Amniotic epithelial cell (primary cell): ENCODE measurements at places on chromosomes 1 and 21.

GRCh38 chr1:116686723-116687352 is 19.3 kb upstream of the IGSF3 start:
- DNase-seq, result no peak

DNA sequence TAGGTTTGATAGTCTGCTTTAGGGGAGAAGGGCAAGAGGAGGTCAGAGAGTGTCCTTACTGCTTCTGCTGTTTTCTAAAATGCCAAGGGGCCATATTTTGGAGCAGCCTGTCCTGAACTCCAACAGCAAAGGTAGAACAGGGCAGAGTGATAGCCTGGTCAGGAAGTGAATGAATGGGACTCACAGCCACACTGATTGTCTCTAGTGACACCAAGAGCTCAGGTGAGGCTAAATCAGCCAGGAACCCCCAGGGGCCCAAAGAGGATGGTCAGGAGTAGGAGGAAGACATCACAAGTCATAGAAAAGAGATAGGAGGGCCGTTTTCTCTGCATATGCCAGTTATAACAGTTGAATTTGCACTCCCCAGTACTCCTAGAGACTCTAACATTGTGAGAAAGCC is 97.4 kb upstream of the DUSP10 start:
- DNase-seq, result no peak

DNA sequence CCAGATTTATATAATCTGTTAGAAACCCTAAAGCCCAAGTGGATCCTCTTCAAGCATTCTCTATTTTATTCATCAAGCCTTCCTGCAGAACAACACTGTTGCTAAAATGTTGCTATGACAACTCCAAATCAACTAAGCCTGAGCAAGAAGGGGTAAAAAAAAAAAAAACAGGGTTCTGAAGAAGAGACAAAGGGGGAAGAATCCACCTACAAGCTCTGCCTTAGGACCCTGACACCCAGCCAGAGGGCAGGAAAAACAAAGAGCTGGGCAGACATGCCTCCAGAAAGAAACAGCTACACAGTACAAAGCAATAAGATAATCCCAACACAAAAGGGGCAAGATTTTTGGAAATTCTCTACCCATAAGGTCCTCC is 1.3 kb downstream of the USF1 start:
- no peak for DNase-seq

DNA sequence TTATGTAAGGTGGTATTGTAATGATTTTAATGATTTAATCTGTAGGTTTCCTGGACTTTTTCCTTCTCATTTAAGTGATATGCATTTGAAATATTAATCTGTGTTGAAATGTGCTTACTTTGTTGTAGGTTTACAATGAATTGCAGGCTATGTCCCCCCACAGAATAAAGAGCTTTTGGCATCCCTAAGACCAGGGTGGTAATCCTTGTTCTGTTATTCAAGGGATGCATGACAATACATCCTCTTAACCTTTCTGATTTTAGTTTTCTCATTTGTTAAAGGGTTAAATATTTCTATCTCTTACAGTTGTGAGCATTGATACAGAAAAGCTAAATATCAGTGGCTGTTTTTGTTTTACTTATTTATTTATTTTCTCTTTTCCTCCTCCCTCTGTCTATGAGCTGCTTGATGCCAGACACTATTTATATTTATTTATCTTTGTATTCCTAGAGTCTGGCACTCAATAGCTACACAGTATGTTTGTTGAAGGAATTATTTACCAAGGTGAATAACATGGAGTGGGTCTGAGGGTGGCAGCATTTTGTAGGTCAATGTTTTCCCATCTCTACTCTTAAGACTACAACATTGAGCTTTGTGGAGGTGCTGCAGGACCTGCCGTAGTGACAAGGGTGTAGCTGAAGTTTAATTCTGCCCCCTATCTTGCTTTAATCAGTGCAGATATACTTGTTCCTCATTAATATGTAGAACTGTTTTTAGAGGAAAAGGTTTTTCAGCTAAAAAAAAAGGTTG is 19.9 kb upstream of the ADGRL2 start:
- no peak for DNase-seq

GRCh38 chr1:19752083-19752696 is 47.5 kb downstream of the TMCO4 start:
- peak; percentile 43 for DNase-seq

GRCh38 chr1:39061951-39062350 is 35.8 kb downstream of the NDUFS5 start:
- peak; percentile 54 for DNase-seq

GRCh38 chr1:75426688-75427087 is 184.2 kb downstream of the SLC44A5 start:
- no peak for DNase-seq

DNA sequence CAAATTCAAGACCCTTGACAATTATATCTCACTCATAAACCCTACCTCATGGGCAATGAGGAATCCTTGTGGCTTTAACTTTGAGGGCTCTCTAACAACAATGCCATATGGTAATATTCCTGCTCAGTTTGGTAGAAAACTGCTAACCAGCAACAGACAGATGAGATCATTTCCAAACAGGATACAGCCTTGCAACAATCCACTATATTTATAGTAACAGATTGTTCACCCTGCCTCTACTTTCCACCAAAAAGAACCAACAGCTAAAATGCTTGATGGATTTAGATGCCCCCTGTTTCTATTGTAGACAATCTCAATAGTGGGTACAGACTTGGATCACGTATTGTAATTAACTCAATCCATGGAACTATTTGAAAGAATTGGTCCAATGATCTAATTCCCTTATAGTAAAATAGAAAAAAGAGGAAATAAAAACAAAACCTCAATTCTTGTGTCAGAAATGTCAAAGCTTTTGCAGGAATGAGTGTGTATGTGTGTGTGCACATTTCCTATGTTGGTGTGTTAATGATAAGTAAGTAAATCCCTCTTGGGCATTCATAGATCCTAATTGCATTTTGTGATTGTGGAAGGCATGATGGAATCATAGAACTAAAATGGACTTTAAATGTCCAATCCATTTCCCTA is 100.0 kb upstream of the EDEM3 start:
- peak; percentile 18 for DNase-seq

DNA sequence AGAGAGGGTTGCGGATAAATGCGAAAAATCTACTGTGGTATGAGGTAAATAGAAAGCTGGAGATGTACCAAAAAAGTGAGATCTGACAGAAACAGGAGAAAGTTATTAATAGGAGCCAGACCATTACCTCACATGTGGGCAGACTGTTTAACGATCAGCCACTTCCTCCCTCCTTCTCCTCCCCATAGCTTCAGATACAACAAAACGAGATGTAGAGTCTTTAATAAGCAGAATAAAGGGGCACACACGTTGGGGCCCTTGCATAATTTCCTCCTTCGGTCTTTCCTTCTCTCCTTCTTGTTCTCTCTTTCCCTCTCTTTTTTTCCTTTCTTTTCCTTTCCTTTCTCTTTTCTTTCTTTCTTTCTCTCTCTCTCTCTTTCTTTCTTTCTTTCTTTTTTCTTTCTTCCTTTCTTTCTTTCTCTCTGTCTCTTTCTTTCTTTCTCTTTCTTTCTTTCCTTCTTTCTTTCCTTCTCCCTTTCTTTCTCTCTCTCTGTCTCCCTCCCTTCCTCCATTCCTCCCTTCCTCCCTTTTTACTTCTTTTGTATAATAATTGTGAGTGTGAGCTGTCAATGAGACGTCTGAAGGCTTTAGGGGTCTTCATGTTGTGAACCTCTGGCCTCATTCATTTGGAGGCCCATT is 242.1 kb downstream of the GRIK1 start:
- no peak for DNase-seq
